ENCODE measurements at places on chromosomes 1 and 21. TPM values are rescaled to one million over a fixed set of nuclear protein-coding genes. Genes with fewer than 3 reads are reported as not detected.
A peak's percentile ranks its signal among the peaks of the same experiment; 100 is the strongest.

DNA sequence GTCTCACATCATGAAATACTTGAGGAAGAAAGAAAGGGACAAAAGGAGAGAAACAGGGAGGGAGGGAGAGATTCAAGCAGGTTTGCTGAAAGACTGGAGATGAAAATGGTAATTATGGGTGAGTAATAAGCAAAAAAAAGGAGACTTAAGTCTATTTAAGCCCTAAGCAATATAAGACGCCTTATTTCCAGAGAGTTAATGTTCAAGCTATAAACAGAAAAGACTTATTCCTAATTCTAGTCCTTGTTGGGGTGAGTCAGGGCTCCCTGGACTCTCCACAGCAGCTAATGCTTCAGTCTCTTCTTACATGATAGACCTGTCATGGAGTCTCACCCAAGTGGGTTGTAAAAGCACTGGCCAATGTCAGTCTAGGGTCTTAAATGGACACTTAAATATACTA is 619.2 kb downstream of the SMYD3 start:
- no peak overlapping the region for H3K27ac ChIP-seq
- no peaks in the 10 kb centered on the region for H3K4me1 ChIP-seq
- no peaks in the 10 kb centered on the region for H3K27me3 ChIP-seq
- H3K4me3 ChIP-seq = no peak overlapping the region

GRCh38 chr1:114199017-114199594 is 45.4 kb upstream of the SYT6 start:
- H3K4me3 ChIP-seq = no peak overlapping the region
- peaks cover 5% of the 10 kb centered on the region for H3K4me1 ChIP-seq
- no peaks in the 10 kb centered on the region for H3K27me3 ChIP-seq
- no peak overlapping the region for H3K27ac ChIP-seq

- no peak overlapping the region for H3K27ac ChIP-seq
- no peak overlapping the region for H3K4me3 ChIP-seq
- H3K4me1 ChIP-seq = no peaks in the 10 kb centered on the region
- H3K27me3 ChIP-seq = no peaks in the 10 kb centered on the region
- H3K36me3 ChIP-seq = no peaks in the 10 kb centered on the region
- DNase-seq = no peak
Measured at GRCh38 chr1:195876792-195877191, 731.4 kb downstream of the KCNT2 start.

DNA sequence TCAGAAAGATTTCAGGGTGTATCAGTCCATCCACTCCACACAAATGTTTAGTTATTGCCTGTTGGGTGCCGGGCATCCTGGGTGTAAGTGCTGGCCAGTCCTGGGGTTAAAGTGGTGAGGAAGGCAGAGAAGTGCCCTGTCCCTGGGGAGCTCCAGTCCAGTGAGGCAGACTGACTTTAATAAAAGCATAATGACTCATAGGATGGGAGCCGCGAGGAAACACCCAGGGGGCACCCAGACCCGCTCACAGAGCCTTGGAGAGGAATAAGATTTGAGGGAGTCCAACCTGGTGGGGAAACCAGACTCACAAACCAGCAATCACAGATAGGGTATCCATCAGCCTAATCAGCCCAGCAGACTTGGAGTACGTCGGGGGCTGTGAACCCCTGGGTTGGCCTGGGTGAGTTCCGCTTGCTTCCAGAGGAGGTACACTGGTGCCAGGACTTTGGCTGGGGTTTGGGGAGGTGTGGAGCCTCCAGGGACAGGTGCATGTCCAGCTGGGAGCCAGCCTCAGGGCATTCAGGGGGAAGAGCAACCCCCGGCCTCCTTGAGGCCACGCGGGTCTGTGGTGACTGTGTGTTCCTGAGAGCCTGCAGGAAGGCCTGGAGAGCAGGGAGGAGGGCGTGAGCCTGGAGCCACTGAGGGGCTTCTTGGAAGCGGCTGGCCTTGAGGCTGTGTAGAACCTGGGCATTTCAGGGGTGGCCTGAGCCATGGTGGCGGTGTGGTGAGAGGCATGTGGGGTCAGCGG is 3.7 kb downstream of the PEAR1 start:
- H3K4me3 ChIP-seq = no peak overlapping the region
- no peak overlapping the region for H3K27ac ChIP-seq
- no peak for DNase-seq
- H3K27me3 ChIP-seq = peaks cover 49% of the 10 kb centered on the region
- H3K36me3 ChIP-seq = no peaks in the 10 kb centered on the region

- H3K36me3 ChIP-seq = no peaks in the 10 kb centered on the region
- H3K27ac ChIP-seq = no peak overlapping the region
- DNase-seq = no peak
- no peak overlapping the region for H3K4me3 ChIP-seq
Measured at GRCh38 chr1:32644426-32644825, 5.9 kb downstream of the ZBTB8OS start.

Gene CAPZB
- 134 TPM for total RNA-seq

Gene SYT11
- 6.3 TPM for total RNA-seq

GRCh38 chr1:186745531-186746146 is 65.4 kb upstream of the PTGS2 start:
- DNase-seq = no peak
- no peaks in the 10 kb centered on the region for H3K4me1 ChIP-seq
- H3K36me3 ChIP-seq = no peaks in the 10 kb centered on the region
- no peak overlapping the region for H3K4me3 ChIP-seq
- H3K27ac ChIP-seq = no peak overlapping the region

DNA sequence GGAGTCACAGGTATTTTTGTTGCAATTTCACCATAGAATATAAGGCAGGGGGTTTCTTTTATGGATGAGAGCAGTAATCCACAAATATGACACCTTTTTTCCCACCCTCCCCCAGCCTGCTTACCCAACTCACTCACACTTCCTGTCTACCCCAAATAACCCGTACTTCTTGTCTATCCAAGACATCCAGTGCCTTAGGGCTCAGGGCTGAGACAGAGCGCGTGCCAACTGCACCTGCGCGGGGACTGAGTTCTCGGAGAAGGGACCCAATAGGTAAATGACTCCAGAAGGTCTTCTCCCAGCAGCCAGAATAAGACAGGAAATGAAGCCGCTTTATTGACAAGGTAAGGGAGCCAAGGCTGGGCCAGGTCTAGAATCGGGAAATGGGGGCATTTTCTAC is 369.1 kb downstream of the SIPA1L2 start:
- H3K4me3 ChIP-seq = no peak overlapping the region
- H3K27me3 ChIP-seq = peaks cover 8% of the 10 kb centered on the region
- H3K4me1 ChIP-seq = no peaks in the 10 kb centered on the region

Gene CD1B
- not detected for total RNA-seq

Gene CCDC181
- 13.2 TPM for total RNA-seq

- H3K27ac ChIP-seq = peak overlapping the region; percentile 66
- no peaks in the 10 kb centered on the region for H3K36me3 ChIP-seq
- no peak for DNase-seq
- H3K4me1 ChIP-seq = peaks cover 16% of the 10 kb centered on the region
Measured at GRCh38 chr21:36990508-36991205, 15.8 kb upstream of the RIPPLY3 start.

GRCh38 chr1:211479624-211480023 is 12.3 kb downstream of the RD3 start:
- DNase-seq = no peak
- H3K27me3 ChIP-seq = no peaks in the 10 kb centered on the region
- H3K4me1 ChIP-seq = peaks cover 16% of the 10 kb centered on the region
- H3K4me3 ChIP-seq = no peak overlapping the region

DNA sequence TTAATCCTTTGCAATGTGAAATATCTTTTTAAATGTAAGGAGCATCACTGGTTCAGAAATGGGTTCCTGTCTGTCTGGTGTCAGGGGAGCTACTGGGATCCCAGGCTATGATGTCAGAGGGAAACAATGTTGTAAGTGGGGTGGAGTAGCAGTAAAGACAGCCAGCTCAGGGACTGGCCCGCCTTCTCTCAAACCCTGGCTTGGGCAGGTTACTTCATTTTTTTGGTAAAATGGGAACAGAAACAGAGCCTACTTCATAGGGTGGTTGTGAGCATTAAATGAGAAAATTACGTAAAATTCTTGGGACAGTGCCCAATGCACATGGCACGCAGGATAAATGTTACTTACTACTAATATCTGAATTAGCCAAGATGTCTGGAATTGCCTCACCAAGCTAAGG is 30.7 kb upstream of the IL20 start:
- no peak overlapping the region for H3K27ac ChIP-seq
- no peaks in the 10 kb centered on the region for H3K36me3 ChIP-seq
- H3K4me1 ChIP-seq = peaks cover 20% of the 10 kb centered on the region
- no peak for DNase-seq
- no peak overlapping the region for H3K4me3 ChIP-seq

DNA sequence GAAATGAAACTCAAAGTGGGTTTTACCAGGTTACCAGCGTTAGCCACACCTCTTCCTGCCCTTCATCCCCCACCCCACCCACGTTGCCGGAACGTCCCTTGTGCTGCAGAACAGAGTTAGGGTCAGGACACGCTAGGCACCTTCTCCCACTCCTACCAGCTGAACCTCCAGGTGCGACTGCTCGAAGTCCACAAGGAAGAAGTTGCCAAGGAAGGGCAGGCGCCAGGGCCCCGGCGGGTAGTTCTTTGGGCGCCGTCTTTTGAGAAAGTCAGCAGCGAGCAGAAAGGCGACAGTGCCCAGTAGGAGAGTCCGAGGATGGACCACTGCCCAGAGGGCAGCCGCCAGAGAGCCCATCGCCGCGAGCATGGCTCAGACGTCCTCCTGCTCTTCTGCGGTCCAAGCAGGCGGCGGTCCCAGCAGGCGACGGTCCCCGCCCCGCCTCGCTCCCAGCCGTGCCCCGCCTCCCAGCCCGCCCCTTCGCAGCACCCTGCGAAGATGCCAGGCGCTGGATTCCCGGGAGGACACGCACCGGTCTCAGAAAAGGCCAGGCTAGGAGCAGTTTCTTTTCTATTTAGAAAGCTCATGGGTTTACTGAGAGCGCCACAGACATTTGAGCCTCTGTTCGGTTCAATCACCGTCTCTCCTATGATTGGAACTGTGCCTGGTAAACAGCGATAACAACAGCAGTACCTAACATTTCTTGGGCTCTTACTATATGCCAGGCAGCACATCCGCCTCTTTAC is at the start of gene CYP2J2:
TSS of gene CYP2J2 (minus strand) at position 393 of the 743 bp plus-strand sequence. CDS start at position 366, 27 bp downstream.
- no peak within 1 kb of the TSS for H3K27ac ChIP-seq
- peak; percentile 65 for DNase-seq
- H3K4me1 ChIP-seq = peaks cover 7% of the 10 kb centered on the region
- peaks cover 86% of the 10 kb centered on the region for H3K27me3 ChIP-seq

GRCh38 chr1:111417755-111418154 is 9.8 kb downstream of the OVGP1 start:
- no peaks in the 10 kb centered on the region for H3K27me3 ChIP-seq
- no peak overlapping the region for H3K27ac ChIP-seq

DNA sequence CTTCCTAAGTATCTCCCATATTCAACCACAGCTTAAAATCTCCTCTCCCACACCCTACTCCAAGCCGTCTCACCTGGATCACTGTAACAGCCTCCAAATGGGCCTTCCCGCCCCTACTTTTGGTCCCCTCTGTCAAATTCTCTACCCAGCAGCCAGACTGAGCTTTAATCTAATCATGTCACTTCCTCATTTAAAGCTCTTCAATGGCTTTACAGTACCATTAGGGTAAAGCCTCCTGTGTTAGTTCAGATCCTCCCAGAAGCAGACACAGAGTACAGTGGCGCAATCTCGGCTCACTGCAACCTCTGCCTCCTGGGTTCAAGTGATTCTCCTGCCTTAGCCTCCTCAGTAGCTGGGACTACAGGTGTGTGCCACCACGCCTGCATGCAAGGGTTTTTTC is 46.8 kb upstream of the PSEN2 start:
- no peak for DNase-seq
- no peaks in the 10 kb centered on the region for H3K27me3 ChIP-seq
- no peak overlapping the region for H3K27ac ChIP-seq
- no peaks in the 10 kb centered on the region for H3K36me3 ChIP-seq
- H3K4me3 ChIP-seq = no peak overlapping the region
- peaks cover 4% of the 10 kb centered on the region for H3K4me1 ChIP-seq

All from neural progenitor cell (in vitro differentiated cells).